T-helper 17 cell (primary cell): ENCODE measurements at places on chromosomes 11 and 22.

- peak; percentile 30 for DNase-seq
Measured at GRCh38 chr11:45964911-45965389, 42.5 kb downstream of the LARGE2 start.

DNA sequence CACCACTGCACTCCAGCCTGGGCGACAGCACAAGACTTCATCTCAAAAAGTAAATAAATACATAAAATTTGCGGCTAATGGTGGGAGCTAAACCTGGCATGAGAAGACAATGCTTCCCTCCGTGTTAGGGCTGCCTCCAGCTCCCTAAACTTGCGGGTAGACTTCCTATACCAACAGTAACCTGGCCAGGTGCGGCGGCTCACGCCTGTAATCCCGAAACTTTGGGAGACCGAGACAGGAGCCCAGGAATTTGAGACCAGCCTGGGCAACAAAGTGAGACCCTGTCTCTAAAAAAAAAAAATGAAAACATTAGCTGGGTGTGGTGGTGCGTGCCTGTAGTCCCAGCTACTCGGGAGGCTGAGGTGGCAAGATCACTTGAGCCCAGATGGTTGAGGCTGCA is 25.3 kb downstream of the SLC25A18 start:
- DNase-seq: no peak

GRCh38 chr11:111472228-111472627 is 40.0 kb downstream of the BTG4 start:
- no peak for DNase-seq

DNA sequence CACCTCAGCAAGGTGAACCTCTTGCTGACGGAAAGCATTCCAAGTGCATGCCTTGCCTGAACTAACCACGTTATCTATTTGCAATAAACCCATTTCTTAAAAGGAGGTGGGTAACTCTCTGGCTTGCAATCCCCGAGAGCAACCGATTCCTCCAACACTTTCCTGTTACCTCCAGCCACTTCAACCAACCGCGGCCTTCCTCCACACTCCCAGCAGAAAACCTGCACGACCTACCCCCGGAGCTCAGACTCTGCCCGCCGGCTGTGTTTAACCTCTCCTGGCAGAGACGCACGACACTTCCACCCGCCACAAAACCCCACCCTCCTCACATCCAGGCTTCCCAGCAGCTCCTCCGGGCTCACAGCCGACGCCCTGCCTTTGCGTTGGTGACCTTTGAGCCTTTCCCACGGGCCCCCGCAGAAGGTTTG is 708 bp downstream of the SCO2 start:
- DNase-seq: no peak

DNA sequence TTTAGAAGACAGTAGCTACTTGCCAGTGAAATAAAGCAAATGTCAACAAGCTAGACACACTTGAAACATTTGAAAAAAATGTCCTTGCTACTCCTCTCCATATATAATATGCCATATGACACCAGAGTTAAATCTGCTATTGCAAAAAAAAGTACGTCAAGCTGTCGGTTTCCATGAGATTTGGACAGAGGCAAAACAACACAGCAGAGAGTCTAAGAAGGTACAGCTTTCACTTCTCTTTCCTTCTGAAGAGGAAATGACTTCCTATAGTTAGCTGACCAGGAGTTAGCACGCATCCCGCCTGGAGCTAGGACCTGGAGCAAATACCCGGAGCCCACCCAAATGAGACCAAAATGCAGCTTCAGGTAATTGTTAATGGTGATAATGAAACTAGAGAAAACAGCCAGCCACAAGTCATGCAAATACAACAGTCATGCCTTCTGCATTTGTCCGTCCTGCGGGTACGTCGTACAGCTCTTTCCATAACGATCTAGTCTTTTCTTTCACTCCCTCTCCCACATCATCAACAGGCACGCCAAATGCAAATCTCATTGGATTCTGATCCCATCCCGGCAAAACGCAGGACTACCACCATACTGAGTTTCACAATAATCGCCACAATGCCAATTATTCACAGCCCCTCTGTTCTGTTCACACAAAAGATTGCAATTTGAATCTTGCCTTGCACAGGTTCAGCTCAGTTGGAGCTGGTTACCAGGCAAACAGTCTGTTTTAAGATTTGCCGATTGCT is 395.0 kb upstream of the CCDC90B start:
- DNase-seq: no peak

DNA sequence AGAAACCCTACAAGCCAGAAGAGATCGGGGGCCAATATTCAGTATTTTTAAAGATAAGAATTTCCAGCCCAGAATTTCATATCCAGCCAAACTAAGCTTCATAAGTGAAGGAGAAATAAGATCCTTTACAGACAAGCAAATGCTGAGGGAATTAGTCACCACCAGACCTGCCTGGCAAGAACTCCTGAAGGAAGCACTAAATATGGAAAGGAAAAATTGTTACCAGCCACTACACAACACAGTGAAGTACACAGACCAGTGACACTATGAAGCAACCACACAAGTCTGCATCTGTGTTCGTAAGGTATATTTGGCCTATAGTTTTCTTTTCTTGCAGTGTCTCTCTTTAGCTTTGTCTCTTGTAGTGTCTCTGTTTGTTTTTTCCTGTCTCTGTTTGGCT is 29.0 kb downstream of the TMEM225 start:
- DNase-seq: no peak

GRCh38 chr11:120801801-120802689 is 221.9 kb upstream of the TBCEL start:
- DNase-seq: peak; percentile 17

DNA sequence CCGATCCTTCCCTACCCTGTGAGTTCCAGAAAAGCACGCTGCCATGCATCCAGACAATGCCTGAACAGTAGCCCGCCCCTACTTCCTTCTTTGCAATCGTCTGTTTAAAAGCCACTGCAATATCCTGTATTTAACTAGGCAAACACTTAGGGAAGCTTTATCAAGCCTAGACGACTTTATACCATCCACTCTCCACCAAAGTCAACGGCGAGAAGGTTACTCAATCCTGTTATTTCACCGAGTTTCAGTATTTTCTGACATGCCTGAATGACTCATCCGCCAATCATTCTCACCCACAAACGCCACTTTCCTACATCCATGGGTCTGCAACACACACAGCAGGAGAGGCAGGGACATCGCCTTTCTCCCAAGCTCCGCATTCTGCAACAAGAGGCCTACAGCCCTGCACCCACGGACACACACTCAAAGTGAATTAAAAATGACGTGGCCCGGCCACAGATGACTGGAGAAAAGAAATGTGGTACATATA is 9.3 kb downstream of the CELSR1 start:
- no peak for DNase-seq

GRCh38 chr11:23679981-23680380 is 816.9 kb upstream of the LUZP2 start:
- no peak for DNase-seq

GRCh38 chr11:122864386-122865115 is 18.0 kb upstream of the JHY start:
- DNase-seq: no peak

GRCh38 chr11:28461338-28461737 is 353.1 kb downstream of the METTL15 start:
- DNase-seq: no peak

DNA sequence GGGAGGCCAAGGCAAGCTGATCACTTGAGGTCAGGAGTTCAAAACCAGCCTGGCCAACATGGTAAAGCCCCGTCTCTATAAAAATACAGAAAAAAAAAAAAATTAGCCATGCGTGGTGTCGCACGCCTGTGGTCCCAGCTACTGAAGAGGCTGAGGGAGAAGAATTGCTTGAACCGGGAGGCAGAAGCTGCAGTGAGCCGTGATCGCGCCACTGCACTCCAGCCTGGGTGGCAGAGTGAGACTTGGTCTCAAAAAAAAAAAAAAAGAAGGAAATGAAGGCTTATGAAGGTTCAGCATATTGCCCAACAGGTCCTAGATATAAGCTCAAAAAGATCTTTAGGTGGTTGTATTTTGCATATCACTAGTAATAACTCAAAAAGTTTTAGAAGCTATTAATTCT is 10.2 kb downstream of the ATL3 start:
- DNase-seq: no peak

GRCh38 chr11:63672936-63673539 is 1.9 kb upstream of the ATL3 start:
- no peak for DNase-seq

DNA sequence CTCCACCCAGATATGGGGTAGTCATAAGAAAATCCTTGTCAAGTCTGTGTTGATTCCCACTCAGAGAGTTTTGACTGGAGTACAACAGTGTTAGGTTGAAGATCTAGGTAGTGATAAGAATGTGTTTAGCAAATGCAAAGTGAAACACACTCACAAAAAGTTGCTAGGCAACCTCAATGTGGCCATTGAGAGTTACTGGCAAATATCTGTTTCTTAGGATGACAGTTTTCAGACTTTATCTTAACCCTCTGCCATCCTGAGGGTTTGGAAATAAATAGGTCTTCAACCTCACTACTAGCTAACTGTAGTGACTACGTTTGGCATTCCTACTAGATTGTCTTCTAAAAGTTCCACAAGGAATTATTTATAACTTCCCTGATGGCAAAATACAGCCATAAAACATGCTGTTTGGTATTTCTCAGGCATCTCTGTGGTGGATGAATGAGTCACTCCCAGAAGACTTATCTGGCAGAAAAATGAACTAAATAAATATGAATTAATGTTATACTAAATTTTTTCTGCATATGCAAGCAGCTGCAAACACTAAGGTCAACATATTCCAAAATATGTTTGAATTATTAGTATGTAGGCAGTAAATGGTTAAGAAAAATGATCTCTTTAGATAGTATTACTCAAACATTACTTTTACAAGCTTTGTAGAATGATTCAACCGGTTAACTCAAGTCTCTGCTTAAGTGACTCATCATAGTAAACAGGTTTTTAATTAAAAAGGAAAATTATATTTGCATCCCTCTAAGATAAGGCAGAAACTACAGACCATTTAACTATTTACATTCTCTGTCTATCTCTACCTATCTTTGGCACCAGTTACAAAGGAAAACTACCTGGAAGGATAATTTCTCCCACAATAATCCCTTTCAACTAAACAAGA is 17.1 kb upstream of the SYTL2 start:
- no peak for DNase-seq

- no peak for DNase-seq
Measured at GRCh38 chr22:35850831-35851230, 133.2 kb downstream of the APOL5 start.

DNA sequence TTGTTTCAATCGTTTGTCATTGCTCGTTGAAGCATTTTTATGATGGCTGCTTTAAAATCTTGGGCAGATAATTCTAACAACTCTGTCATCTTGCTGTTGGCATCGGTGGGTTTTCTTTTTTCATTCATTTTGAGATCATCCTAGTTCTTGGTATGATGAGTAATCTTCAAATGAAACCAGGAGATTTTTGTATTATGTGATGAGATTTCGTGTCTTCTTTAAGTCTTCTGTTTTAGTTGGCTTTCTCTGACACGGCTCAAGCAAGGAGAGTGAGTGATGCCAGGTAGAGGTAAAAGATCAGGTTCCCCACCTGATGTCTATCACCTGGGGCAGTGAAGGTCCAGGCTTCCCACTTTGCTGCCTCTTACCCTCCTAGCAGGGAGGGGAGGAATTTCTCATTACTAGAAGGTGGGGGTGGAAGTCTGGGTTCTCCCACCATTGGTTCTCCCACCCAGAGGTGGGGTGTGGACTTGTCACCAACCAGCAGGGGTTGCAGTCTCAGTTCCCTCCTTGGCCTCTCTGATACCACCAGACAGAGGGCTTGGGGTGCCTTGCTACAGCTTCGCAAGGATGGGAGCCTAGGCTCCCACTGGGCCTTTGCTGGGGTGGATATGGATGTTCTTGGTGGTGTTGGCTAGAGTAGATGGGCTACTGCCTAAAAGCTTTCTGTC is 12.9 kb downstream of the CDC45 start:
- DNase-seq: no peak

- DNase-seq: no peak
Measured at GRCh38 chr22:26956371-26956770, 299.0 kb downstream of the MIAT start.

- DNase-seq: no peak
Measured at GRCh38 chr11:87901341-87901740, 273.9 kb downstream of the RAB38 start.

GRCh38 chr11:70476669-70477068 is 78.3 kb downstream of the CTTN start:
- no peak for DNase-seq

GRCh38 chr11:64238076-64238475 is 2.8 kb upstream of the FKBP2 start:
- no peak for DNase-seq

- DNase-seq: no peak
Measured at GRCh38 chr11:360326-361280, 8.7 kb upstream of the B4GALNT4 start.

DNA sequence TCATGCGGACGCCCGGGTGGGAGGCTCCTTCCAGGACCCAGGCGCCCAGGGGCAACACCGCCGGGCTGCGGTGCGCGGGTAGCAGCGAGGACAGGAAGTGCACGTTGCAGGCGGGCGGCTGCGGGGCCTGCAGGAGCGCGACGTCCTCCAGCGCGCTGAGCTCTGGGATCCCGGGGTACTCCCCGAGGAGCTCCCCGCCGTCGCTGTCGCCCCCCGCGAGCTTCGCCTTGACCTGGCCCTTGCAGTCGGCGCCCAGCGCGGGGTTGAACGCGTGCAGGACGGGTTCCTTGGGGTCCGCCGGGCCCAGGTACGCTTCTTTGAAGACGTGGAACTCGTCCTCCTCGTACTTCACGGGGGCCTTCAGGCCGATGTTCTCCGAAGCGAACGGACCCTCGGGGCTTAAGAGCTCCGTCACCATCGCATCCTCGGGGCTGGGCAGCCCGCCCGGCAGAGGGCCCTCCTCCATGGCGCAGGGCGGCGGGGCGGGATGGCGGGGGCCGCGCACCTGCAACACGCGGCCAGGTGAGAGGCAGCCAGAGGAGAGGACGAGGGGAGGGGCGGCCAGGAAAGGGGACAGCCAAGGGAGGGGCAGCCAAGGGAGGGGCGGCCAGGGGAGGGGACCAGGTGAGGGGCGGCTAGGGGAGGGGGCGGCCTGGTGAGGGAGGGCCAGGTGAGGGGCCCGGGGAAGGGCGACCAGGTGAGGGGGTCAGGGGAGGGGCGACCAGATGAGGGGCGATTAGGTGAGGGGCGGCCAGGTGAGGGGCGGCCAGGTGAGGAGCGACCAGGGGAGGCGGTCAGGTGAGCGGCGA is 921 bp downstream of the TESMIN start:
- no peak for DNase-seq

- DNase-seq: no peak
Measured at GRCh38 chr11:61671527-61671926, 8.7 kb upstream of the DAGLA start.

GRCh38 chr11:112566124-112566523 is 305.5 kb upstream of the PLET1 start:
- DNase-seq: no peak

- no peak for DNase-seq
Measured at GRCh38 chr11:12111549-12112520, 1.4 kb downstream of the MICAL2 start.

GRCh38 chr22:39176143-39176713 is 23.7 kb upstream of the CBX7 start:
- no peak for DNase-seq

DNA sequence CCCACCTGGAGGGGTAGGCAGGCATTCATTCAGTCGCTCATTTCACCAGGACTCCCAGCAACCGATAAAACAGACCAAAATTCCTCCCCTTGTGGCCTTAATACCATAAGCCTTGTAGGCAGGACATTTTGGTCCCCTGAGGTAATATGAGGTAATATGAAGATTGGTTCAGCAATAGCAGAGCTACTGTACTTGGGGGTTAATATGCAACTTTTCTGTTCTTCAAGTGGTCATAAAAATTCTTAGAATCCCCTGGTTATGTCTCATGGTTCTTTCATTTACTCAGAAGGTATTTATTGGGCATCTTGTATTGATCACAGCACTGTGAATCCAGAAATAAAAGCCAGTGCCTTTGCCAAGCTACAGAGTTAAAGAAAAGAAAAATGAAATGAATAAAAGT is 29.8 kb downstream of the SHISA8 start:
- no peak for DNase-seq
